SJSA1 (cell line): ENCODE measurements at places on chromosomes 4 and X. TPM values are rescaled to one million over a fixed set of nuclear protein-coding genes. Genes with fewer than 3 reads are reported as not detected.

The P2RY10 gene
- not detected in 2 replicates for total RNA-seq

The GABRE gene
- total RNA-seq, result 9.8 and 17.1 TPM in 2 replicates

The TEX13C gene
- total RNA-seq, result not detected in 2 replicates

The CCKAR gene
- not detected in 2 replicates for total RNA-seq

The CFAP99 gene
- not detected in 2 replicates for total RNA-seq

The RHOXF2 gene
- total RNA-seq, result not detected in 2 replicates

The DRP2 gene
- total RNA-seq, result 0.03 TPM in 1 of 2 replicates, not detected in the other

The CPE gene
- 15.2 and 21.6 TPM in 2 replicates for total RNA-seq

The TMEM154 gene
- total RNA-seq, result 0.22 and 0.37 TPM in 2 replicates

The IL21 gene
- not detected in 2 replicates for total RNA-seq

The CTSO gene
- 8.9 and 10.7 TPM in 2 replicates for total RNA-seq

The PF4V1 gene
- not detected in 2 replicates for total RNA-seq

The ZNF718 gene
- total RNA-seq, result 0.05 and 0.25 TPM in 2 replicates

DNA sequence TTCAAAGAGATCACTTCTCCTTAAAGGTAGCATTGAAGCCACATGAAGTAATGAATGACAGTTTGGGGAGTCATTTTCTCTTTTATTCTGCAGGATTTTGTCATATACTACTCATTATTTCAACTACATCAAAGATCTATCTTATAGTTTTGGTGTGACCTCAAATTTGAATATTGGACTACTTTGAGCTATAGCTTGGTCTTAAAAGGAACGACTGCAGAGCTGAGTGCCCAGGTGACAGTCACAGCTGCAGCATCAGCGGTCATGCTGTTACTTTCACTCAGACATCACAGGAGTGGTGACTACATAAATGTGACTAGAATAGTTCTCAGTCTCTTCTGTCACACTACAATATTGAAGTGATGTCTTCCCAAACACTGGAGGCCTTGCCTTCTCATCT lies 10.7 kb upstream of the SPCS3 start:
- DNase-seq, result no peak
- H3K27ac ChIP-seq, result no peak overlapping the region
- peaks cover 5% of the 10 kb centered on the region for H3K4me1 ChIP-seq

DNA sequence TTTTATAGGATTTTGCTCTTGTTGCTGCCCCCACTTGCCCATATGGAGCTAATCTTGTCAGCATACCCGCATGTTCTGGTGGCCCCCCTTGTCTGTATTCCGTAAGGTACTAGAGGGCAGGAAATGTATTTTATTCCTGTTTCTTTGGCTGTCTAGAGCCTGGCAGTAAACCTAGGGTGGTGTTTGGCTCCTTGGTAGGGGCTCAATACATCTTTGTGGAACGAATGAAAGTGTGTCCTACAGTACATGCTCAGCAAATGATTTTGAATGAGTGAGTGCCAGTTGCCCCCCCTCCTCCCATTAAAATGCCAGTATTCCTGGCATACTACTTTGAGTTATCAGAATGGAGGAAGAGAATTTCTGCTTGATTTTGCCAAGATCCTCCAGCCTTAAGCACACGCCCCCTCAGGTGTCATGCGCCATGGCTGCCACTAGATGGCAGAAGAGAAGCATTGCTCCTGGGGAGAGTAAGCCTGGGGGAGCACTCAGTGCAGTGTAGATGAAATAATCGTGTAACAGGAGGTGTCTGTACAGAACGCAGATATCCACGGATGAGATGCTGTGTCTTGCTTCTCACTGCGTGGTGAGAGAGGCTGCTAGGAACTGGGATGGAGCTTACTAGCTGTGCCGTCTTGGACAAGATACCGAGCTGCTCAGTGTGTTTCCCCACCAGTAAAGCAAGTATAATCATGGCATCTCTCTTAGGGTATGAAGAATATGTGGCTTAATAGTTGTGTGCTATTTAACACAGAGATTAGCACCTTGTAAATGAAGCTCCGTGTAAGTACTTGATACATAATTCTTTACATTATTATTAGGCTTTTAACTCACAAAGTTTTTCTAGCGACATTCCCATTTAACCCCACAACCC lies 17.2 kb upstream of the RNF212 start:
- no peaks in the 10 kb centered on the region for H3K36me3 ChIP-seq
- H3K27ac ChIP-seq, result no peak overlapping the region
- no peak for DNase-seq
- H3K4me3 ChIP-seq, result no peak overlapping the region
- H3K27me3 ChIP-seq, result no peaks in the 10 kb centered on the region; the same call in 1 of the 2 replicates
- no peaks in the 10 kb centered on the region for H3K4me1 ChIP-seq

GRCh38 chr4:149202117-149202516 lies 613.5 kb downstream of the IQCM start:
- no peak overlapping the region for H3K4me3 ChIP-seq
- DNase-seq, result no peak
- H3K27ac ChIP-seq, result no peak overlapping the region
- H3K27me3 ChIP-seq, result peaks cover 2% of the 10 kb centered on the region; the same call in 1 of the 2 replicates
- no peaks in the 10 kb centered on the region for H3K36me3 ChIP-seq
- H3K4me1 ChIP-seq, result no peaks in the 10 kb centered on the region

- peaks cover 3% of the 10 kb centered on the region; the same call in 1 of the 2 replicates for H3K4me1 ChIP-seq
- no peaks in the 10 kb centered on the region for H3K36me3 ChIP-seq
- no peak overlapping the region for H3K4me3 ChIP-seq
- H3K27me3 ChIP-seq, result no peaks in the 10 kb centered on the region
- no peak for DNase-seq
- peak overlapping the region; percentile 23; the same call in 1 of the 2 replicates for H3K27ac ChIP-seq
Observed at GRCh38 chr4:185881430-185881829, 69.4 kb upstream of the SORBS2 start.

DNA sequence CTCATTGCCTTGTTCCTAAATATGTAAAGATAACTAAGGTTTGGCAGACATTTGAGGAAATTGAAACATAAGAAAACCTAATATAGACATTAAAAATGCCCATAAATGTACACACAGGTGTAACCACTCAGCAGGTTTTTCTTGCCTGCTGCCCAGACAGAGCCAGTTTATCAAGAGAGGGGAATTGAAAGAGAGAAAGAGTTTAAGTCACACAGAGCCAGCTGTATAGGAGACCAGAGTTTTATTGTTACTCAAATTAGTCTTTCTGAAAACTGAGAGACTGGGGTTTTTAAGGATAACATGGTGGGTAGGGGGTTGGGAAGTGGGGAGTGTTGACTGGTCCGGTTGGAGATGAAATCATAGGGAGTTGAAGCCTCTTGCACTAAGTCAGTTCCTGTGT lies 119.0 kb downstream of the CFAP299 start:
- no peak for DNase-seq
- H3K36me3 ChIP-seq, result no peaks in the 10 kb centered on the region
- no peak overlapping the region for H3K27ac ChIP-seq
- H3K4me1 ChIP-seq, result peaks cover 4% of the 10 kb centered on the region; the same call in 1 of the 2 replicates
- no peak overlapping the region for H3K4me3 ChIP-seq

GRCh38 chr4:150242820-150243458 lies 164.7 kb downstream of the DCLK2 start:
- no peak for DNase-seq
- H3K36me3 ChIP-seq, result peaks cover 9% of the 10 kb centered on the region
- no peak overlapping the region for H3K4me3 ChIP-seq
- H3K4me1 ChIP-seq, result peaks cover 48% of the 10 kb centered on the region
- no peaks in the 10 kb centered on the region for H3K27me3 ChIP-seq

GRCh38 chrX:70552130-70552704 lies 107.6 kb downstream of the DLG3 start:
- no peak overlapping the region for H3K4me3 ChIP-seq
- DNase-seq, result no peak
- H3K4me1 ChIP-seq, result no peaks in the 10 kb centered on the region
- no peaks in the 10 kb centered on the region for H3K27me3 ChIP-seq

GRCh38 chrX:86047174-86047935 lies at the start of gene CHM:
Gene CHM, minus strand, starts transcription at chrX:86047558. Its CDS starts 26 bp downstream, at chrX:86047532.
- DNase-seq, result peak; percentile 82
- peak within 1 kb of the TSS; percentile 60 for H3K4me3 ChIP-seq
- peak within 1 kb of the TSS; percentile 95 for H3K27ac ChIP-seq
- H3K36me3 ChIP-seq, result no peaks in the 10 kb centered on the region
- no peaks in the 10 kb centered on the region for H3K27me3 ChIP-seq
- 0 out of 2 replicates have a peak, but pooled peaks cover 3% of the 10 kb centered on the region for H3K4me1 ChIP-seq

DNA sequence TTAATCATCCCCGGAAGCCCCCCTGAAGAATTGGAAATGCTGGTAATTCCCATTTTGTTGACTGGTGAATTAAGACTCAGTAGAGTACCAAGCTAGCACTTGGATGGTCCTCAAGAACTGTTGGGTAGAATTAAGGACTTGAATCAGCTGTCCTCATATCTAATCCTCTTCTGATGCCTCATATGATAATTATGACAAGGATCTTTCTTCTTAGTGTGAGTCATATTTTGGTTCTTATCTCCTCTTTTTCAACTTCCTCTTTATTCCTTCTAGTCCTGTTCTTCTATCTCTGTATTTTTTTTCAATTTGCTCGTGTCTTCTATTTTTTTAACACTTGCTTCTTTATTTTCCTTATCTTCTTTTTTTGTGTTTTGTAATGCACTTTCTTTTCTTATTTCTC lies 206.3 kb upstream of the ANXA3 start:
- H3K27ac ChIP-seq, result no peak overlapping the region
- no peak overlapping the region for H3K4me3 ChIP-seq
- no peaks in the 10 kb centered on the region for H3K36me3 ChIP-seq
- no peak for DNase-seq
- no peaks in the 10 kb centered on the region for H3K27me3 ChIP-seq

DNA sequence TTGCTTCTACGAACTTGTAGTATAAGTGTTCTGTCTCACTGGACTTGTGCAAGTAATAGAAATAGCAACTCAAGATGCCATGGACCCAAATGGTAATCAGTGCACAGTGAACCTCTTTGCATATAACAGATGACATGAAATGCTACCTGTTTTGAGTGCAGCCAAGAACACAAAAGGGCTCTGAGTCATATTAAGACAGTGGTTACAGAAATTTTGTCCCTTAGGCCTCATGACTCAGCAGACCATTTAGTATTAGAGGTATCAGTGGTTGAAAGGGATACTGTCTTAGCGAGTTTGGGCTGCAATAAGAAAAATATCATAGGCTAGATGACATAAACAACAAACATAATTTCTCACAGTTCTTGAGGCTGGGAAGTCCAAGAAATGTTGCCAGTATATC lies 502.9 kb upstream of the PCDH10 start:
- no peak for DNase-seq
- H3K36me3 ChIP-seq, result no peaks in the 10 kb centered on the region
- no peak overlapping the region for H3K4me3 ChIP-seq
- no peaks in the 10 kb centered on the region for H3K4me1 ChIP-seq
- H3K27ac ChIP-seq, result no peak overlapping the region

DNA sequence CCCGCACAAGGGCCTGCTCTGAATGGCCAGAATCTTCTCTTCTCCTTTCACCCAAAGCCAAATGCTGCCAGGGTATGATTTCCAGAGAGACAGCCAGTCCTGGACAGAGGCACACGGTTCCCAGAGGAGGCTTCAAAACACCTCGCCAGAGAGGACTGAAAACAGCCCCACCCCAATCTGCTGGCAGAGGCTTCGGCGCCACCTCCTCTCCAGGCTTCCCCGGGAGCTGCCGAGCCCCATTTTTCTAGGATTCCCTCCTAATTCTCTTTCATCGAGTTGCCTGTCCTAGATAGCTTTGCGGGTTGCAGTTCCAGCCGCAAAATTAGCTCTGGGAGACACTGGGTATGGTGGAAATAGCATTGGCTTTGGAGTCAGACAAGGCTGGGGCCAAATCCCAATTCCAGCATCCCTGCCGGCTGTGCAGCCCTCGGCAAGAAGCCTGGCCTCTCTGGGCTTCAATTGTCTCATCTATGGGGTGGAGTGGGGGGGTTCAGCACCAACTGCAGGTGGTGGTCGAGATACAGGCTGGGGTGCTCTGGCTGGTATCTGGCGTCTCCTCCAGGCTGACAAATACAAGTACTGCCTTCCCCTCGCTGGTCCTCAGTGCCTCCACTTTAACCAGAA lies 22.6 kb downstream of the PPP2R2C start:
- DNase-seq, result no peak
- no peaks in the 10 kb centered on the region for H3K36me3 ChIP-seq
- H3K4me3 ChIP-seq, result no peak overlapping the region
- no peaks in the 10 kb centered on the region for H3K4me1 ChIP-seq
- no peaks in the 10 kb centered on the region for H3K27me3 ChIP-seq
- no peak overlapping the region for H3K27ac ChIP-seq

GRCh38 chr4:177016541-177017141 lies 223.9 kb upstream of the VEGFC start:
- H3K4me3 ChIP-seq, result no peak overlapping the region
- peak overlapping the region; percentile 43 for H3K27ac ChIP-seq
- peak; percentile 22 for DNase-seq
- H3K36me3 ChIP-seq, result no peaks in the 10 kb centered on the region

GRCh38 chrX:97845451-97845850 lies 961.7 kb downstream of the RPA4 start:
- H3K4me3 ChIP-seq, result no peak overlapping the region
- no peak for DNase-seq
- no peaks in the 10 kb centered on the region for H3K27me3 ChIP-seq

- DNase-seq, result no peak
- H3K27me3 ChIP-seq, result no peaks in the 10 kb centered on the region
- H3K4me1 ChIP-seq, result no peaks in the 10 kb centered on the region
- H3K4me3 ChIP-seq, result no peak overlapping the region
- no peaks in the 10 kb centered on the region for H3K36me3 ChIP-seq
- H3K27ac ChIP-seq, result no peak overlapping the region
Observed at GRCh38 chr4:166386491-166387360, 513.7 kb downstream of the TLL1 start.

GRCh38 chr4:142405695-142406498 lies 440.2 kb downstream of the INPP4B start:
- peak; percentile 36 for DNase-seq
- H3K27ac ChIP-seq, result peak overlapping the region; percentile 56
- peak overlapping the region; percentile 39 for H3K4me3 ChIP-seq
- H3K36me3 ChIP-seq, result no peaks in the 10 kb centered on the region

GRCh38 chrX:140817943-140818342 lies 108.4 kb downstream of the LINC00632 start:
- no peaks in the 10 kb centered on the region for H3K36me3 ChIP-seq
- H3K4me1 ChIP-seq, result no peaks in the 10 kb centered on the region
- no peak overlapping the region for H3K27ac ChIP-seq
- no peak overlapping the region for H3K4me3 ChIP-seq

GRCh38 chr4:141721174-141721573 lies 84.8 kb downstream of the IL15 start:
- no peak overlapping the region for H3K27ac ChIP-seq
- no peak overlapping the region for H3K4me3 ChIP-seq
- no peaks in the 10 kb centered on the region for H3K36me3 ChIP-seq
- H3K4me1 ChIP-seq, result no peaks in the 10 kb centered on the region
- DNase-seq, result no peak

GRCh38 chrX:133541021-133541420 lies 125.7 kb upstream of the GPC4 start:
- H3K4me3 ChIP-seq, result no peak overlapping the region
- H3K36me3 ChIP-seq, result no peaks in the 10 kb centered on the region
- no peaks in the 10 kb centered on the region for H3K27me3 ChIP-seq
- DNase-seq, result no peak
- H3K27ac ChIP-seq, result no peak overlapping the region
- H3K4me1 ChIP-seq, result peaks cover 14% of the 10 kb centered on the region

GRCh38 chrX:12794654-12795053 lies 3.4 kb downstream of the PRPS2 start:
- H3K27ac ChIP-seq, result no peak overlapping the region
- peaks cover 35% of the 10 kb centered on the region for H3K36me3 ChIP-seq
- peaks cover 7% of the 10 kb centered on the region; the same call in 1 of the 2 replicates for H3K4me1 ChIP-seq
